Endodermal cell (in vitro differentiated cells): ENCODE measurements at places on chromosomes 12 and 14.

- DNase-seq, result no peak
Observed at GRCh38 chr14:61147831-61148549, 133.1 kb downstream of the TMEM30B start.

GRCh38 chr12:100265732-100266584 lies 921 bp downstream of the DEPDC4 start:
- DNase-seq, result no peak

DNA sequence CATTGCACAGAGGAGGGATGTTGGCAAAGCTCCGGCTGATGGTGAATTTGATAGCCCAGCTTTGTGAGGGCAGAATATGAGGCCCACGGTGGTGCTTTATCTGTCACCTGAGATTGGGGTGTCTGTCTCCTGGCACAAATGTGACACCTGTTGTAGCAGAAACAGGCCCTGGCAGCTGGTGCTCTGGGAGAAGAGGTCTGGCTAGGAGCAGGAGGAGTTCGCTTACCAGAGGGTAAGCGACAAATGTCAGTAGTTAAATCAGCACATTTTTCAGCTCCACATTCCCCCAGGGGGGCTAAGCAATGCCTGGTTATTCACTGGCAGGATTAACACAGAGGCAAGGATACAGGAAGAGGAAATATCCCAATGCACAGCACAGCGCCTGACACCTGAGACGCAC lies 71.1 kb downstream of the B4GALNT3 start:
- DNase-seq, result no peak

- DNase-seq, result no peak
Observed at GRCh38 chr14:67137744-67138371, 51.4 kb upstream of the GARIN2 start.

DNA sequence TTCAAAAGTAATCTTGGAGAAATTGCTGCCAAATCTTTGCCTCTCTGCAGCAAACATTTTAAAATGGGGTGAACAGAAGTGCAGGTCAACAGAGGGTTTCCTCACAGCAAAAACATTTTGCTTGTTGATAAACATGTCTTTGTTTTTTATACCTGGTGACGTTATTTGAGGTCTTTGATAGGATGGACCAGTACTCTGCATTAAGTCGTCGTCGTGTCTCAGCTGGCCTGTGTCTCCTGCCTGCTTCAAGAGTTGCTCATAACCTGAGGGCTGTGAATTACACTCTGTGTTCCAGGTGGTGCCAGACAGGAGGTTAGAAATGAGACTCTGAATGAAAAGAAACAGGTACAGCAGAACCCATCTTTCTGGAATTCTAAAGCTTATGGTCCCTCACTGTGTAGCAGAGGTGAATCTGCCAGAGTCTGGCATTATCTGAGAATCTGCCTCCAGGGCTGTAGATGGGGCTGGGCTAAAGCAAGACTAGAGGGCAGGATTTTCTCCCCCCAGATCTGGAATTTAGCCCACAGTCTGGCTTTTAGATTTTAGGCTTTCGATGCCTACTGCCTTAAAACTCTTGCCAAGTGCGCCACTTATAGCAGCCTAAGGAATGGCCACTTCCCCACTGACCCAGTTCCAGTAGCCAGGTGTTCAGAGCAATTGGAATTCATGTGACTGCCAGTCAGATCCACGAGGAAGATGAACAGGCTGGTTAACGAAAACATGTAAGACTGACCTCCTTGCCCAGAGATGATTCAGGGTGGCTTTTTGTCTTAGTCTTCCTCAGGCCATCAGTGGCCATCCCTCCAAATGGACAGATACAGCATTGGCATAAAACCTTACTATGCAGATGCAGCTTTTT lies 161.2 kb downstream of the PRKCH start:
- DNase-seq, result no peak

DNA sequence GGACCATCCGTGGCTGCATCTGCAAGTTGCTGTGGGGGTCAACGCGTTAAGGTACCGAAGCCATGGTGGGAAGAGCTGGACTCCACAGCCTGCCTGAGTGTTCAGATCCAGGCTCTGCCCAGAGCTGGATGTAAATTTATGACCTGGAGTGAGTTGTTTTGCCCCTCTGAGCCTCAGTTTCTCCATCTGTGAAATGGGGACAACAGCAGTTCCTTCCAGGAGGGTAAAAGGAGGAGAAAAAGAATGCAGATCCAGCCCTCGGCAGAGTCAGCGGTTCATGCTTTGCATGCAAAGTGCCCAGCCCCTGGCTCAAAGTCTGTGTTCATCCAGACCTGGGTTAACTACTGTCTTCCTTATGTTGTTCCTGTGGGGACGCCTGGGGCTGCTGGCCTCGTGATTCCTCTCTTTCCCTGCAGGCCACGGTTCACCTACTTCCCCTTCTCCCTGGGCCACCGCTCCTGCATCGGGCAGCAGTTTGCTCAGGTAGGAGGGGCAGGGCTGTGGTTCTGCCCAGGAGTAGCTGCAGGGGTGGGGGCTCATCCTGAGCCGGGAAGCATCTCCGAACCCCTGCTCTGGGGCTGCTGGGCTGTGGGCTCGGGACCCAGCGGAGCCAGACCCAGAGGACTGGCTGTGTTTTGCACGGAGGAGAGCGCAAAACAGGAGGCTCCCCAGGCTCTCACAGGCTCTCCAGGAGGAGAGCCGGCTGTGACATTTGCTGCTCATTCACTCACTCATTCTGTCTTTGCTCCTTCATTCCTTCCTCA lies 41.9 kb downstream of the CYP46A1 start:
- DNase-seq, result peak; percentile 59

DNA sequence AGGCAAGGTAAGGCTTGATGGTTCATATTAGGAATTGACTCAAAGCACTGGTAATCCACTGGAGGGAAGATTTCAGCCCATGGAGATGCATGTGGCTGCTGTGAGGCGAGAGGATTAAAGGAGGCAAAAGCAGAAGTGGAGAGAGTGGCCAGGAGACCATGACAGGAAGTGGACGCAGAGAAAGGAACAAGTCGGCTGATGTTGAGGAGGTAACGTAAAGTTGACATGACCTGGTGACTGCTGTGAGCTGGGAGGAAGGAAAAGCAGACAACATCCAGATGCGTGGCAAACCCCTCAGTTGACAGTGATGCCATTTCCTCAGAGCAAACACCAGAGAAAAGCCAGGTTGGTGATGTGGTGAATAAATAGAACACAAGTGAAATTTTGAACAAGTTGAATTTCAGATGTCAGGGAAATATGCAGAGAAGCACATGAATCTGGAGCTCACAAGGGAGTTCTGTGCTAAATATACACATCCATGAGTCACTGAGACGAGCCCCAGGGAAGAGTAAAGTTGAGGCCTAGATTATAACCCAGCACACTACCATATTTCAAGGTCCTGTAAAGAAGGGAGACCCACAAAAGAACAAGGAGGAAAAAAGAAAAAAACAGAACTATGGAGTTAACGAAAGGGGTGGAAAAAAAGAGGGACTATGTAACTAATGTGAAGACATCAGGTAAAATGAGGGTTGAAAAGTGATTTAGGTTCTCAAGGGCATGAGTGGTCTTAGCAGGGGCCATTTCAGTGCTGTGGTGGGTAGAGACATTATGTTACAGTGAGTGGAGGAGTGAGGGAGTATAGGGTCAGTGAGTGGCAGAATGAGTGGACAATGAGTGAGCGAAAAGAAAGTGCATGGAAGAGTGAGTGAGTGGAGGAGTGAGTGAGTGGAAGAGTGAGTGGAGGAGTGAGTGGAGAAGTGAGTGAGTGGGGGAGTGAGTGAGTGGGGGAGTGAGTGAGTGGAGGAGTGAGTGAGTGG lies 61.6 kb upstream of the GZMB start:
- DNase-seq, result peak; percentile 27

DNA sequence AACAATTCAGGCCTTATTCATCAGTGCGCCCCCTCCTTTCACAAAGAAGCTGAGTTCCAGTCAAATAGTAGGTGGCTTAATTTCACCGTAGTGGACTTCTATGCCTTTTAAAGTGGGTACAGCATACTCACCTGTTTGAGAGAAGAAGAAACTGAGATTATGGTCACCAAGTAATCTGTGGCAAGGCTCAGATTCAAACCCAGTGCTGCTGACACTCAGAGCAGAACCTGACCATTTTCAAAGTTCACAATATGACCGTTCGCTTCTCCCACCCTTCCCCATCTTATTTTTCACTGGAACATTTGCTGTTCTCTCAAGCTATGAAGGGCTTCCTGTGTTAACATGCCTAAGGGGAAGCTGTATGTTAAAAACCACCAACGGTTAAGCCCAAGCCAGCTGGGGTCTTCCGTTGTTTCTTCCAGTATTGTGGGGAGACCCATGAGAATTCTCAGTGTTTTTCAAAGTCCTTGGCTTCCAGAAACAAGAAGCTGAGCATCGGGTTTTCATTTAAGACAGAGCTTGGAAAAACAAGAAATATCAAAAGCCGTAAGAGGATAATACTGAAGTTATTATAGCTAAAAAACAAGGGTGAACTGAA lies 6.1 kb upstream of the PSMA6 start:
- DNase-seq, result no peak

DNA sequence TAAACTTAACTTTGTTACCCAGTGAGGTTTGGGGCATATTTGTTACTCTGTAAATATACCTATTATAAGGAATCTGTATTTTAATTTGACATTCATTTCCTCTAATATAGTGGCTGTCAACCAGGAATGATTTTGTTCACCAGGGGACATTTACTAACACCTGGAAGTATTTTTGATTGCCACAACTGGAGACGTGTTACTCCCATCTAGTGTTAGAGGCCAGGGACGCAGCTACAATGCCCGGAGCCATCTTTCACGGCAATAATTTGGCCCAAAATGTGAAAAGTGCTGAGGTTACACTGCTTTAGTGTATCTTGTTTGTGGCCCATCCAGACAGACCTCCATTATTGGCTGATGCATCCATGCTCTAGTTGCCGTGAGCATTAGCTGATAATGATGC lies 881.3 kb upstream of the ATXN7L3B start:
- DNase-seq, result no peak

- no peak for DNase-seq
Observed at GRCh38 chr12:45214749-45215418, 1.0 kb upstream of the ANO6 start.

GRCh38 chr12:119692997-119693396 lies 25.1 kb downstream of the PRKAB1 start:
- no peak for DNase-seq

- peak; percentile 25 for DNase-seq
Observed at GRCh38 chr12:92290350-92290695, 144.7 kb upstream of the BTG1 start.

DNA sequence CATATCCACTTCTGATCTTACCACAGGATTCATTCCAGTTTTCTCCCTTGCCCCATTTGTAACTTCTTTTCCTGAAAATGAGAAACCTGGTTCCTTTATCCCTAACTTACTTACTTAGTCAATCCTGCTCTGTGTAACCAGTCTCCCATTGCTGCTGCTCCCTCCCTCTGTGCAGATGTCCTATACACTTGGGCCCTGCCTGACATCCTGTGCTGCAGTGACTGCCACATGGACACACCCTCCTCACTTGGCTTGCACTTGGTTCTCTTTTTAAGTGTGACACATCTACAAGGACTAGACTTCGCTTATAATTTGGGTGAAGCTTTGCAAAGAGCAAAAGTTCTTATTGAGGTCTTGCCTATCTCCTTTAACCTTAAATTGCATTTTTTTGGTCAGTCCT lies 51.4 kb downstream of the FGD4 start:
- DNase-seq, result peak; percentile 63

- no peak for DNase-seq
Observed at GRCh38 chr12:25883026-25883916, 75.2 kb upstream of the RASSF8 start.

DNA sequence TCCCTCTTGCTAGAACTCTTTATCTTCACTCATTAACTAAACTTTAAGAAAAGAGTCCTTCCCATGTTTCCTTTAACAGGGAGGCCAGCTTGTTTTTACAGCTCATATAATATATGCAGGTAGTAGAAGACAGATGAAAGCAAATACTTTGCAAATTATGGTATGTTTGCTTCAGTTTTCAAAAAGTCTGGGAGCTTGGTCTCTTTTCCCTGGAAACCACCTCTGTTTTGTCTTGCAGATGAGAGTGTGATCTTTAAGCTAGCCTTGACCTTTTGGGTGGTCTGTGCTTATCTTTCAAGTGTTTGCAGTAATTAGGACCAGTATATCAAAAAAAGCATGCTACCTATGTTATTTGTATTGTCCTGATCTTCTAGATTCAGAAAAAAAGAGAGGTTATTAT lies 62.7 kb downstream of the ERC1 start:
- no peak for DNase-seq

- no peak for DNase-seq
Observed at GRCh38 chr12:131283191-131283861, 329.6 kb downstream of the ADGRD1 start.

- peak; percentile 84 for DNase-seq
Observed at GRCh38 chr12:78118036-78118435, 287.3 kb downstream of the NAV3 start.

- DNase-seq, result no peak
Observed at GRCh38 chr12:94789510-94790225, 139.3 kb upstream of the TMCC3 start.

DNA sequence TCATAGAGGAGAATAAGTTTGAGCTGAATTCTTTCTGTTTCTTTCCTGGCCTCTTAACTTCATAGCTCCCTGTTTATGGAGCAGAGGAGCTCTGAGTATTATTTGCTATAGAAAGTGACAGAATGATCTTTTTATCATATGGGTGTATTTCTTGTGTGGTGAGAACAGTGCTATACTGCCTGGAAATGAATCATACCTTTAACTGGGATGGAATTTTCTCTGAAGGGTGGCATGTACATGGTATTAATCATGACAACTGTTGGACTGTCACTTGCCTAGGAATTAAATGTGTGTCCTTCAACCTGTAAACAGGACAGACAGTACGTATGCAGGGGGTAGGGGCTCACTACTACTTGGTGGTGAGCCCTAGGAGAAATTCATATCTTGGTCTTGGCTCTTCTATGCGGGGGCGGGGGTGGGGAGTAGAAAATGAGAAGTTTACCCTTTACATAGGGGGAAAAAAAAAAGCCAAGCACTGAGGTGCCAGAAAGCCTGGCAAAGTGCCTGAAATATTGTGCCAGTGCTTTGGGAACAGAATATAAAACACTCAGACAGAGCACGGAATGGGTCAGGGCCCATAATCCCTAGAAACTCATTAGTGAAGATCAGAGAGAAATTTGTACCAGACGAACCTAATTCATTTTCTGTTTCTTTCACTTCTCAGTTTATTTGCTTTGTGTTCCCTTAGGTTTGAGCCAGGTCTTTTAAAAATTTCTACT lies 33.8 kb downstream of the ARMH4 start:
- no peak for DNase-seq

- peak; percentile 57 for DNase-seq
Observed at GRCh38 chr12:40969796-40970195, 218.3 kb upstream of the PDZRN4 start.

DNA sequence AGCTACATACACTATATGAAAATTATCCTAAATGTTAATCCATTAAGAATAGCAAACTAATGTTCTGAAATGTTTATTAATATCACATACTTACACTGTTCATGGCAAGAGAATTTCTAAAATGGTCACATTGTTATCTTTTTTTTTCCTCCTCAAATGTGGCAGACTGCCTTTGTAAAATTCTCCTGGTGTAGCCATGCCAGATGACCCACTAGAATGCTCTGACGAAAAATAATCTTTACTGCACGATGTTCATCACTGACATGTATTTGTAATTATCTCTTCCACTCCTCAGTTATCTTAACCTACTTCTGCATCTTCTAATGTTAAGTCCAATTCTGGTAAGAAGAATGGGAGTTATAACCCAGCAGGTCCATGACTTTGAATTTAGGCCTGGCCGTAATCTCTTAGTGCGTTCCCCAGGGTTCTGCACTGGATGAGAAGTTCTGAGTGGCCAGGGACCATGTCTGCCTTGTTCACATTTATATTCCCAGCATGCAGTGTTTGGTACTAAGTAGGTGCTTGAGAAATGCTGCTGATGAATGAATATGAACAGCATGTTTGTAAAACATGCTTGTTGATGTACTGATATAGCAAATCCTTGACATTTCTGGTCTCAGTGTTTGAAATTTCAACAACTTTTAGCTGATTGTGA lies 46.7 kb downstream of the NOPCHAP1 start:
- DNase-seq, result no peak
